ENCODE measurements at places on chromosomes 3 and 15.

- DNase-seq, result no peak
Measured at GRCh38 chr15:63135281-63135680, 13.6 kb downstream of the LACTB start.

DNA sequence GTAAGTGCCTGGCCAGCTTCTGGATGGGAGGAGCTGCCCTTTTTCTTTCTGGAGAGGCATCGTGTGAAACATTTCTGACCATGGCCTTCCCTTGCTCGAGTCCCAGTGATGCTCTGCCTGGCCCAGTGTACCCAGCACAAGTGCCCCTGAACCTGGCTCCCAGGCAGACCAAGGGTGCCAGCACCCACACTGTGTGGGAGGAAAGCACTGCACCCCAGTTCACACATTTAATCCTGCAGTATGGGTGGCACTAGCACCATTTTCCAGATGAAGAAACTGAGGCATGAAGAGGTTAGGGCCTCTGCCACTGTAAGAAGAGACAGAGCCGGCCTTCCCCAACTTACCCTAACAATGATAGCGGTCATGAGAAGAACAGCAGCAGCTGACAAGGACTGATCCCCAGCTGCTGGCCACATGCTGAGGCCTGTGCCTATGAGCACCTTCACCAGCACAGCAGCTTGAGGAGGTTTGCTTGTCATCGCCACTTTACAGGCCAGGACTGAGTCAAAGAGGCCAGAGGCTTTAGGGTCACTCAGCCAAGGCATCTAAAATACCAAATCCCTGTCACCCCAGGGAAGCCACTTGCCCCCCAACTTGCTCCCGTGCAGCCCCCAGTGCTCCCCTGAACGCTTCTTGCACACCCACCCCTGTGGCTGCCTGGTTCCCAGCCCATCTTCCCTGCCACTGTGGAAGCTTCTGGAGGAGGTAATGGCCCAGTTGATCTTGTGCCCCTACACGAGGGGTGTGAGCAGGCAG, 15.0 kb downstream of the PRR23E start:
- DNase-seq, result no peak

GRCh38 chr15:81043935-81044575, 43.3 kb downstream of the TLNRD1 start:
- no peak for DNase-seq

DNA sequence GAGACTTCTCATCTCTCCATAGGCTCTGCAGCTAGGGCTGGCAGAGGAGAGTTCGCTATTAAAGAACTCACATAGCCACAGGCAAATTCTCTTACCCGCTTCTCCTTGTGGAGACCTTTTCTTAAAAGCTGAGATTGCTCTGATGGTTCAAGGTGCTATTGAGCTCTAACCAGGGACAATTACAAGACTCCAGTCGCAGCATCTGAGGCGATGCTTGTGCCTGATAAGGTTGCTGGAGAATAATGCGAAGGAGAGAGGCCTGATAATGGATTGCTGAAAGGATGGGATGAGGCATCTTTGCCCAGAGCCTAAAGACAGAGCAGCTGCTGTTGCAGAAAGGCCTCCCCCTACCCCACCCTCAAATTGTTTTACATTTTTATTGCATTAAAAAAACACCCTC, 244.5 kb upstream of the SOX14 start:
- DNase-seq, result no peak

- DNase-seq, result no peak
Measured at GRCh38 chr15:67922971-67923945, 83.4 kb upstream of the RNU6-1 start.

DNA sequence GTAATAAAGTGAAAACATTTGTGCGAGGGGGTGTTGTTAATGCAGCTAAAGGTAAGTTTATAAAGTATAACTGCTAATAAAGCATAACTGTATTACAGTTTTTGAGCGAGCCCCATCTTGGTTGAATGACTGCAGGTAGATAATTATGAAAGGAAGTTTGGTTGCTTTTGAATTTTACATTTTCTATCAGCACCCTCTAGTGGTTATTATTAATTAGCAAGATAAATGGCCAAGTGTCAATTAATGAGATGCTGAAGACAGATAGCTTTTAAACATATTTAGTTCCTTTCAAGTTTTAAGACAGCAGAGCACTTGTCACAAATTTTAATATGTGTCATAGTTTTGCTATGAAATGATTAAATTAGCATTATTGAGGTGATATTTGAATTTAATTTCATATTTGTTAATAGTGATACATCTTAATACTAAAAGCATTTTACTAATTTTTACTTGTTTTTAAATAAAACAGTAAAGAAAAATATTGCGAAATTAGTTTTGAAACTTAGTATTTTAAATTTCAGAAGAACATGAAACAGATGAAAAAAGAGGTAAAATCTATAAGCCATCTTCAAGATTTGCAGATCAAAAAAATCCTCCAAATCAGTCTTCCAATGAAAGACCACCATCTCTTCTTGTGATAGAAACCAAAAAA, 15.1 kb downstream of the U2SURP start:
- DNase-seq, result no peak

- DNase-seq, result no peak
Measured at GRCh38 chr15:84620626-84621025, 19.8 kb downstream of the ZSCAN2 start.

DNA sequence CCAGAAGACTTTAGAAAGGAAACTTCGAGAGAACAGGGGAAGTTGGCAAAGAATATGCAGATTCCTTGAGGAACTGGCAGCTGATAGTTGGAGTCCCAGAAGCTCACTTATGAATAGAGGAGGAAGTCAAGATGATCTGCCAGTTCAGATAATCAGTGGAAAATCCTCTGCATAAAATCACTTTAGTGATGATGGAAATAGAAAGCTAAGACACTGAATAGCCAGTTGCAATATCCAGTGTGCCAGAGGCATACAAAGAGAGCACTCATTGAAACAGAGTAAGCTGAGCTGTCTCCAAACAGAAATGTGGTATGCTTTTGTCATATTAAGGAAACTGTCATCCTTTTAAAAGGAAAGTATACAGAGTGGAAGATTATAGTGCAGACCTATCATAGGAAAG, 1207.6 kb downstream of the OTOL1 start:
- DNase-seq, result no peak

DNA sequence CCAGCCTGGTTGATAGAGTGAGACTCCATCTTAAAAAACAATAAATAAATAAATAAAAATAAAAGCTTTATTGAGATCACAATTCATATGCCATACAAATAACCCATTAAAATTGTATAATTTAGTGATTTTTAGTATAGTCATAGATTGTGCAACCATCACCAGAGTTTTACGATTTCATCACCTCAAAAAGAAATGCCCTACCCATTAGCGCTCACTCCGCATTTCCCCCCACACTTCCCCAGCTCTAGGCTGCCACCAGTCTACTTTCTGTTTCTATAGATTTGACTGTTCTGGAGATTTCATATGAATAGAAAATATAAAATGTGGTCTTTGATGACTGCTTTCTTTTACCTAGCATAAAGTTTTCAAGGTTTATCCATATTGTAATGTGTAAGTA, 57.0 kb downstream of the ARHGEF26 start:
- DNase-seq, result no peak

DNA sequence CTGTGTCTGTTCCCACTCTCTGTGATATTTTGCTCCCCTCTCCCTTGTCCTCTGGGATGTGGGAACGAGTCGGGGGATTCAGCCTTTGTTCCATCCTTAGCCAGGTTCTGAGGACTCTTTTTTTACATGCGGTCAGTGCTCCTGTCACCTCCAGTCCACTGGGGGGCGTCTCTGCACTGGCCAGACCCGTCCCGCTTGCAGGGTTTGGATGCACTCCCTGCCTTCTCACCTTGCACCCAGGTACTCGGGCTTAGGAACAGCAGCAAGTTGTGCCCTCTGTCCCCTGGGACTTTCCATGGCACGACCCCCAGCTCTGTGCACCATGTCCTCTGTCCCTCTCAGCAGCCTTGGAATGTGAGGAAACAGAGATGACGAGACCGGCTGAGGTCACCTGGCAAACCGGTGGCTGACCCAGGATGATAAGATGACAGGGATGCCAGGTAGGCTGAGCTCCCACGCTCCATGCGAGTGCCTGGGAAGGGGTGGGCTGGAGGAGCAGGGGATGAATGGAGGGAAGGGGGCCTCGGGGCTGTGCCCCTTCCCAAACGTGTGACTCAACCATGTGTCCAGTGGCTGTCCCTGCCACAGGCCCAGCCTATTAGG, 27.3 kb upstream of the FGD5 start:
- DNase-seq, result peak; percentile 63

- peak; percentile 65 for DNase-seq
Measured at GRCh38 chr15:41465822-41466421, 27.8 kb upstream of the ITPKA start.

GRCh38 chr3:46299608-46300460, 54.1 kb upstream of the CCR2 start:
- no peak for DNase-seq

DNA sequence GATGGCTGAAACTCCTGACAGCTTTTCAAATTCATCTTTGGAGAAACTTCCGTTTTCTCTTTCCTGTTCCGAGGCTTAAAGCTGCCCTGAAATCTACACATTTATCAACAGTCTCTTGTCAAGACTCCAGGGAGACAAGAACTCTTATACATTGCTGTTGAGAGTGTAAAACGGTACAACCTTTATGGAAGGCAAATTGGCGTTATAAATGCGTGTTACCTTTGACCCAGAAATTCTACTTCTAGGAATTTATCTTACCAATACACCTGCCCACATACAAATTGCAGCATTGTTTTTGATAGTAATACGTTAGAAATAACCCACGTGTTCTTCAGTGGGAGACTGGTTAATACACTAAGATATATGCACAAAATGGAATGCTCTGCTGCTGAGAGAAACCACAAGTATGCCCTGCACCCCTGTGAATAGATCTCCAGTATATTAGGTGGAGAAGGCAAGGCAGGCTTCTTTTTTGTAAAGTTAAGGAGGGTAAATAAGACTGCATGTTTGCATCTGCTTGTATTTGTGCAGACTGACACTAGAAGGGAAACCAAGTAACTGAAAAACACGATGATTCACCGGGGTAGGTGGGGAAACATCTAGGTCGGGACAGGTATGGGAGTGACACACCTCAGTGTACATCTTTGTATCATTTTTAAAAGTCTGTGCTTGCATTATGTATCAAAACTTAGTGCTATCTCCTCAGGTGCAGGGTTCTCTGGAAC, 97.5 kb downstream of the IGF1R start:
- DNase-seq, result no peak

DNA sequence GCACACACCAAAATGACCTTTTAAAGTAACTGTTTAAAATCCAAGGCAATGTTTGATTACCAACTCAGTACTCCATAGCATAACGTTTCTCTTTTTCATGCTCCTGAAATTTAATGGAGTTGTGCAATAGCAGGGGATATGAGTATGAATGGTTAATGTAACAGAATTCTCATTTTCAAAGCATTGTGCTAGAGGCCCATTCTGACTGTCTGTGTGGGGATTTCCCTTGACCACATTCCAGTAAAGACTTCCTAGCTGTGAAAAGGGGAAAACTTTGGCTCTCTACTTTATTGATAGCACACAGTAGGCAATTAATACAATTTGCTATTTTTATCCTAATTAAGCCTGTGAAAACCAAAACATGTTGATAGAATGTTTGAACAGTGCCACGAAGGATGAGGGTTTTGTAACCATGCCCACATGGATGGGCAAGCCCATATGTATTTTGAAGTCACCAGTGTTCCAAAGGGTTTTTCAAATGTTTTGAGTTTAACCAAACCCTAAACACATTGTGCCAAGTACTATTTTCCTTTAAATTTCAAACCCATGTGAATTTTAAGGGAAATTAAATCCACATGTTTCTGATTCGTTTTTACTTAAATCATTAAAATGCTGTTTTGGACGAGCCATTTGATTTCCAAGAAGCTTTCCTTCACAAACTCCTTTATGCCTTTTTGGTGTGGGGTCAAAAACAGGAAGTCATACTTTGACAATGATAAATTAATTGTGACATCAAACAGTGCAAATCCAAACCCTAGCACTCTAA, 261.2 kb downstream of the SHOX2 start:
- DNase-seq, result no peak

- DNase-seq, result peak; percentile 73
Measured at GRCh38 chr3:143538577-143538981, 309.7 kb downstream of the SLC9A9 start.

DNA sequence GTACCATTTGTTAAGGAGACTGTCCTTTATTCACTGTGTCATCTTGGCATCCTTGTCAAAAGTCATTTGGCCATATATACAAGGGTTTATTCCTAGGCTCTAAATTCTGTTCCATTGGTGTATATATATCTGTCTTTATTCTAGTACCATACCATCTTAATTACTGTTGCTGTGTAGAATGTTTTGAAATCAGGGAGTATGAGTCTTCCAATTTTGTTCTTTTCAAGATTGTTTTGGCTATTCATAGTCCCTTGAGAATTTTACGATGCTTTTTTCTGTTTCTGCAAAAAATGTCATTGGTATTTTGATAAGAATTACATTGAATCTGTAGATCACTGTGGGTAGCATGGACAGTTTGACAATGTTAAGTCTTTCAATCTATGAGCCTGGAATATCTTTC, 28.7 kb downstream of the PFN2 start:
- DNase-seq, result no peak

DNA sequence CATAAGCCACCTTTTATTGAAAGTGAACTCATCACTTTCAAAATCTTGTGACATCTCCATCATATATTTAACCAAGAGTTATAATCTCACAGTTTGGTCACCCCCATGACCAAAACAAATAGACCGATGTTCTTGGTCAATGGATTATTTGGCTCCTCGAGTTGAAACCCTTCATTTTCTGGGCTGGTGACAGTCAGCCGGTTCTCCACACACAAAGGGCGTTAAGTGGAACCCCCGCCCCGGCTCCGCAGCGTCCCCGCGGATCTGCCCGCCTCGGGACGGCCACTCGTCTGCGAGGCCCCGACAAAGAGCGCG, 772 bp downstream of the TSPAN3 start:
- no peak for DNase-seq

- DNase-seq, result peak; percentile 76
Measured at GRCh38 chr15:88834211-88834812, 31.1 kb downstream of the ACAN start.

DNA sequence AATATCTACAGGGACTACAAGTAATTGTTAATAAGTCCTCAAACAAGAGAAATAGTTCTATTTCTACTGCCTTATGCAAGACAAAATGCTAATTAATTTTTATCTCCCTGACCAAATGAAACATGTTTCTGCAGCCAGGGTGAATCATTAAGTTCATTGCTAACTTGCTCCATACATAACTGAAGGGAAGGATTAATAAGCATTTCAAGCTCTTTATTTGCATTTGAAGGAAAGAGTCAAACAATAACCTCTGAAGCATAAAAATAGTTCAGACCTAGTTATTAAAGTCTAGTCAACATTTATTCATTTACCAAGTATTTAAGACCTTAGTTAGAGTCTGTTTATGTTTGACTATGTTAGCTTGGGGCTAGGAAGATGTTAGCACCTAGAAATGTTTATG, 120.0 kb downstream of the ATP1B3 start:
- no peak for DNase-seq

DNA sequence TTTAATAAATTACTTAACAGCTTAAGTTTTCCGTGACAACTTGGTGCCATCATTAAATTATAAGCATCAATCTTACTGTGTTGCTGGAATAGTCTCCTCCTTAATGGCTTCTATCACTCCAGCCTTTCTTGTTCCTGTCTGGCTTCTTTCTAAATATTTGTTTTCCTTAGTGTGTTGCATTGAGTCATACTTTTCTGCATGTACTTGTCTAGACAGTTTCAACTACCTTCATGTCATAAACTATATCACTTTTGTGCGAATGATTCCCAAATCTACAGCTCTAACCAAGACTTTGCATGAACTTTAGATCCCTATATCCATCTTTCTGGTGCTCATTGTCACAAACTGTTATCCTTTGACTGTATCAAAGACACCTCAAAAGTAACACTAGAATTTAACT, 78.4 kb downstream of the AKAP13 start:
- no peak for DNase-seq
